ENCODE measurements at places on chromosomes 6 and 20. TPM values are rescaled to one million over a fixed set of nuclear protein-coding genes. Genes with fewer than 3 reads are reported as not detected.

The PCK1 gene
- not detected for total RNA-seq

The GJA10 gene
- not detected for total RNA-seq

The TPD52L1 gene
- 1.9 TPM for total RNA-seq

The NKAIN4 gene
- total RNA-seq: not detected

The TRIM38 gene
- total RNA-seq: 8.2 TPM

The NOX3 gene
- total RNA-seq: not detected

The ECT2L gene
- total RNA-seq: not detected
